NCI-H1048 (cell line): ENCODE measurements at places on chromosomes 1 and 21.

- DNase-seq = no peak
These were observed 174.8 kb downstream of the PLPP3 start for GRCh38 chr1:56404561-56405030.

DNA sequence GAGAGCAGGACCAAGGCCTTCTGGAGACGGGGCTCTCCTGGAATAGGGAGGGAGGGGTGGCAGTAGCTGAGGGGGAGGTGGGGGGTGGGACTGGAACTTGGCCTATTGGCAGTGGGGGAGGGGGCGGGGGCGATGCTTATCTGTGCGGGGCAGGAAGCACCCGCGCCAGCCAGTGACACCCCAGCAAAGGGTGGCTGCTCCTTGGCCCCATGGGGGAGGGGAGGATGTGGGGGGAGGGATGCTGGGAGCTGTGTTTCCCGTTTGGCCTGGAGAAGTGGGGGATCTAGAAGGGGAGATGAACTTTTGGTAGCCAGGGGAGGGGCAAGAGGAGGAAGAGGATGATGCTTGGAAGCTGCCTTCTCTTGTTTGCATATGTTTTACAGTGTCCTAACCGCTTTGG, 11.0 kb downstream of the ZBTB7B start:
- no peak for DNase-seq

DNA sequence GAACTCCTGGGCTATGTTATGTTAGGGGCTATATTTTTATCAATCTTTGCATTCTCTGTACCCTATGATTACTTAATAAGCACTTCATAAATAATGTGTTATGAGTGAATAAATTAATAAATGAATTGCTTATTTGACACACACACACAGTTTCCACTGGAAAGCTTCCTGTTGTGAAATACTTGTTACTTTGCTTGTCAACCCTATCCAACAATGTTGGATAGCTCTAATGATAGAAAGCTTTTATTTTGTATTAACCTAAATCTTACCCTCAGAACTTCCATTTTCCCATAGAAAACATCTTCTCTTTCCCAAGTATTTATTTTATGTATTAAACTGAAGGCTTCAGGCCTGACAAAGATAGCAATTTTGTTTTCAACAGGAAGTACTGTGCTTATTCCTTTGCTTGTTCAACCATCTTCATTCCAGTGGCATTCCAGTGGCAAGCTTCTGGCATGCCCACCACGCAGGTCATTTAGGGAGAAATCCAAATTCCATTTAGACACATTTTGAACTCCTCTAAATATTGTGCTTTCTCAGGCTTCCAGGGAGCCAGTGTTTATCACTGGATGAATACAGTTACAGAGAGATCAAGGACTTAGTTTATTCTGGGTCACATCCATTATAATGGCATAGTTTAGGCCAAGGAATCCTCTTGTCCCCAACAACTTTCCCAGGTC, 134.4 kb downstream of the TGFB2 start:
- DNase-seq = no peak

DNA sequence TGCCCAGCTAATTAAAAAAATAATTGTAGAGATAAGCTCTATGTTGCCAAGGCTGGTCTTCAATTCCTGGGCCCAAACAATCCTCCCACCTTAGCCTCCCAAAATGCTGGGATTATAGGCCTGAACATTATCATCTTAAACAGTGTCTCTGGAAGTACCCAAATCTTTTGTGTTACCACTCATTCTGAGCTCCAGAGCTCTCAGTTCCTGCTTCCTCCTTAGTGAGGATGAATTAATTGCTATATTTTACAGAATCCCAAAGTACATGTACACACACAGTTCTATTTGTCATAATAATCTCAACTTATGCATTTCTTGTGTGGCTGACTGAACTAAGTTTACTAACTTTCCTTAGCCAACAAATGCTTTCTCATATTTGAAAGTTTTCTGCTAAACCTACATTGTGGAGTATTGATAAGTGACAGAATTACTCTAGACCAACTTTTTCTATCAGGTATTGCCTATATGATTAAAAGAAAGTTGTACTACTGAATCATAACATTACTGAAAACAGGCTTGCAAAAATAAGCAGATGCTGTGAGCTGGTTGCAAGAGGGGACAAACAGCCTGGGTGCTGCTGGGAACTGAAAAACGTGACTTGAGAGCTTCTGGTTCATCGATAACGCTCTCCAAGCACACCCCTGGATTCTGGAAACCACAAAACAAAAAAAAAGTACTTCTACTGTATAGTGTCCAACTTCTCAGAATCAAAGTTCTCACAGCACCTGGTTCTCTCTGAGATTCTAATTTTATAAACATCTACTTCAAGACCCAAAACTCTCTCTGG, 15.3 kb downstream of the VAV3 start:
- DNase-seq = no peak

- no peak for DNase-seq
These were observed 122.5 kb downstream of the ELAVL4 start for GRCh38 chr1:50231209-50231608.

DNA sequence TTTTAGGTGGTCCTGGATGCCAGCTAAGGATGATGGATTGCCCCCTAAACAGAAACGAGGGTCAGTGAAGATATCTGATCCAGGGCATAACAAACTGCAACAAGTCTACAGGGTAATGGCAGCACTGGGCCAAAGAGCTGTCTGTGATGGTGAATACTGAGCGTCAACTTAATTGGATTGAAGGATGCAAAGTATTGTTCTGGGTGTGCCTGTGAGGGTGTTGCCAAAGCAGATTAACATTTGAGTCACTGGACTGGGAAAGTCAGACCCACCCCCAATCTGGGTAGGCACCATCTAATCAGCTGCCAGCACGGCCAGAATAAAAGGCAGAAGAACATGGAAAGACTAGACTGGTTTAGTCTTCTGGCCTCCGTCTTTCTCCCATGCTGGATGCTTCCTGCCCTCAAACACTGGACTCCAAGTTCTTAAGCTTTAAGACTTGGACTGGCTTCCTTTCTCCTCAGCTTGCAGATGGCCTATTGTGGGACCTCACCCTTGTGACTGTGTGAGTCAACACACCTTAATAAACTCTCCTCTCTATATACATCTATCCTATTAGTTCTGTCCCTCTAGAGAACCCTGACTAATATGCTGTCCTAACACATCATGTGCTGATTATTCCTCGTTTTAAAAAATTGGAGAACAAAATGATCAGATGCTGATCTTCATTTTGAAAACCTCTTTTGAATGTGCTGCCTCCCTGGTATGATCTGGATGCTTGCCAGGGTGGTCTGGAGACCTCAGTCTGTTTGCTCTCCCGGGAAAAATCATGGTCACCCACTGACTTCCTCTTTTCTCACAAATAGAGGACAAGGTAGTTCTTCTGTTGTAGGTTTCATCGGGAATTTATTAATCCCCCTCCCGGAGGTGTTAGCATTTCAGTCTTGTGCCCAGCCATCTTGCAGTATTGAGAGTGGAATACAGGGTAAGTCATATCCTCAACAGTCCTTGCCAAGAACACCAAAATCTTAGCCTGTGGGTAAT, 234.7 kb downstream of the SETD4 start:
- DNase-seq = no peak

- no peak for DNase-seq
These were observed 65.5 kb upstream of the B3GALT2 start for GRCh38 chr1:193251950-193252349.

DNA sequence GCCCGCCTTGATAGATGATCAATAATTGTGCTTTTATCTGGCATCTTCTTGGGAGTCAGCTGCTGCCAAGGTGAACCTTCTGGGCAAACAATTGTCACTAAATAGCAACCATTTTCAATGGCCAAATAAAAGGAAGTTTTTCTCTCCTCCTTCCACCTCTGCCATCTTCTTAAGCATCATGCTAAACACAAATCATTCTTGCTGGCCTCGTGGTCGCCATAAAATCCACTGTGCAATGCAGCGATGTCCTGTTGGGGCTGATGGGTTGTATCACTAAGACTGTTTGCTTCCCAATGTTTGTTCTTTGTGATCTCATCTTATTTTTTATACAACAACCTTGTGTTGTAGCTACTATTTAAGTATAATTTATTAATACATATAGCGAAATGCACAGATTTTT, 8.0 kb downstream of the MAN1C1 start:
- DNase-seq = no peak

DNA sequence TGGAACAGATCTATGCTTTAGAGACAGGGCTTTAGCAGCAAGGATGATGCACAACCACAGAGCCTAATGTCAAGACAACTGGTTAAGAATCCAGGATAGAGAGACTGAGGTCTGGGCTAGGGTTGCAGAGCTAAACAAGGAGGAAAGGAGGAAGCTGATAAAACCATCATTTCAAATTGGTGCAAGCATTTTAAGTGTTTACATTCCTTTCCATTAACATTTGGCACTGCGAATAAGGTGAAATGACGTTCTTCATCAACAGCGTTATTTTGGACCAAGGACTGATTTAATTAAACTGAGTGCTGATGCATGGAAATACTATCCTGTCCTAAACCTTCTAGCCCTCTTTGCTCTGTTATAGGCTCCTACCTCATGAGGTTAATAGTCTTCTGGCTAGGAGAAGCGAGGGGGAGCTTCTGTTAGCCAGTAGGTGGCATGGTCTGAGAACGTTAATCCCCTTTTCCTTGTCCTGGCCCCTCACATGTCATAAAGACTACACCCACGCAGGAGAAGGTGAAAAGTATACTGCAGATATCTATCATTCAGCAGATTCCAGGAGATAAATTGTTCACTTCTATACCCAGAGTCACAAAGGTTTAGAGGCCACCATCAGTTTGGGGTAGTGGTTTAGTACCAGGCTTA, 7.6 kb upstream of the C1orf21 start:
- no peak for DNase-seq

DNA sequence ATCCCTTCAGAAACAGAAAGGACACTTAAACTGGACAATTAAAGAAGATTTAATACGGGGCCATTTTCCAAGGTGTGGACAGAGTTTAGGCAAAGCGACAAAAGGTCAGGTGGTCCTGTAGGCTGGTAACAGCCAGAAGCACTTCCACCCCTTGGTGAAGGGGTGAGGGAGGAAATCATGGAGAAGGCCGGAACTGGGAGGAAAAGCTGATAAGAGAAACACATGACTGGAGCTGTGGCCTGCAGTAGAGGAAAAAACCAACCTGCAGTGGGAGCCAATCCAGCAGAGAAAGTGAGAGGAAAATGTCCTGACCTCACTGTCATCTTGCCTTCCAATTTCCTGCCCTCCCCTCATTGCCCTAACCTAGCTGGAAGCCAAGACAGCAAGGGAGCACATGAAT, 249.8 kb downstream of the LMO4 start:
- DNase-seq = no peak

- DNase-seq = no peak
These were observed 108.5 kb downstream of the NIBAN1 start for GRCh38 chr1:184865831-184866230.

- DNase-seq = no peak
These were observed 9.2 kb upstream of the SLC6A9 start for GRCh38 chr1:44040418-44040817.

DNA sequence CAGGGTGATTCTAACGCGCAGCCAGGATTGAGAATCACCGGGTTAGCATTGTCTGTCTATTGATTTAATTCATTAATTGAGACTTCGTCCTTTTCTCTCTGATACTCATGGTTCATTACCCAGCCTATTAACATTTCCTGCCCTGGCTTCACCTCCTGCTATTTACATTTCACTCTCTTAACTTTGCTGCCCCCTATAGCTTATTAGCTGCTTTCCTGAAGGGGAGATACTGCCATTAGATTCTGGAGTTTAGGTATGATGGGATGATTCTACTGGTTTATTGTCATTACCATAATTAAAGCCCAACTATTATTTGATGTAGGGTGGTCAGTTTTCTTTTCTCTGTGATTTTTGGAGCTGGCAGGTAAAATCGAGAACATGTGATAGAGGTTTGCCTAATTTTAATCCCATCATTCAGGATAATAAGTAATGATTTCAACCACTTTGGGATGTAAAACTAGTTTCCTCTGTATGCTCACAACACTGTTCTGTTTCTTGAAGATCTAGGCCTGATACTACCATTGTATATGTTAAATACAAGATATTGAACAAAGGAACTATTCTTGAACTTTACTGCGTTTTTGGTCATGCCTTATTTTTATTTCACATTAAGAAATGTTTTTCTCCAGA, 6.4 kb downstream of the PPP2R5A start:
- DNase-seq = peak; percentile 42

- no peak for DNase-seq
These were observed 54.3 kb downstream of the LRRC8C start for GRCh38 chr1:89687254-89687653.

DNA sequence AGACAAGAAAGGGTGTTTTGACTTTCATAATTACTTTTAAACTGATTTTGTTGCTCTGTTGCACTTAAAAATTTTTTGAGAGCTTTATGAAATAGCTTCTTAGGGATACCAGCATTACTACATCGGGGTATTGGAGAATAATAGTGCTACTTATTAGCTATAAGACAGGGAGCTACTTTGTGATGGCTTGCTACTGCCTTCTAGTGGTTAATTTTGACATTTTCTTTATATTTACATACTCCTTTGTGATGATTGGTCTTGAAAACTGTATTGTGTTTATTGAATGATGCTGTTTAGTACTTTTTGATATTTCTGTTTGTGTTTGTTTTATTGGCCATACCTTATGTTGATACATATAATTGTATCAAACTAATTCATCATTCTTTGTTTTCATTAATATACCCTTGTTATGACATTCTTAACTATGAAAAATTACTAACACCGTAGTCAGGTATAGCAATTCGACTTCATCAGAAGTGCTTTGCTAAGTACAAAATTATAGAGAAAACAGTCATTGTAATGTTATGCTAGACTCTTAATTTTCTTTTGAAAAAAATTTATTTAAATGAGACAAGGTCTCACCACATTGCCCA, 85.5 kb downstream of the CLIC4 start:
- peak; percentile 37 for DNase-seq

DNA sequence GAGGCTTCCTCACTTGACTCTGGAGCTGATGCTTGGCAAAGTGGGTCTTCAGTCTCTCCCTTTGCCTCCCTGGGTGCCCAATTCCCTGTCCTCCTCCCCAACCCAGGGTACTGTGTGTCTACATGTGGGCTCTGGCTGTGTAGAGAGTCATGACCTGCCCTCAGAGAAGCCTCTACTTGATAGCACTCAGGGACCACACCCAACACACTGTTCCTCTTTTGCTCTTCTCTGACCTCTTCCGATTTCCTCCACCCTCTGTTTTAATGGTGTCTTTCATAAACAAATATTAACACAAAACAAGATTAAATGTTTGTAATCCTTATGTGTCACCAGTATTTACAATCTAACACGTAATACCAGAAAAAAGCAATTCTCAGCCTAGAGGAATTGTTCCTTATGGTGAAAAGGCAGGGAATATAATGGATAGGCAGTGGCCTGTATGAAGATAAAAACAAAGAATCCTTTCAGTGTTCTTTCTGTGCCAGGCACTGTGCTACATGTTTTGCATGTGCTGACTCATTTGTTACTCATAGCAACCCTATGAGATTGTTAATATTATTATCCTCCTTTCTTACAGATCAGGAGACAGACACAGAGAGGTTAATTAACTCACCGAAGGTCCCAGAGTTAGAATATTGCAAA, 58.2 kb downstream of the HSD3B1 start:
- DNase-seq = no peak

- no peak for DNase-seq
These were observed 55.4 kb downstream of the TMCO4 start for GRCh38 chr1:19744335-19744743.

- no peak for DNase-seq
These were observed 100.3 kb downstream of the KCNJ15 start for GRCh38 chr21:38356883-38357625.

- DNase-seq = no peak
These were observed 146.7 kb upstream of the C1orf105 start for GRCh38 chr1:172273647-172274396.

GRCh38 chr1:17630986-17631385, 91.5 kb downstream of the ARHGEF10L start:
- DNase-seq = no peak

GRCh38 chr1:21301794-21302440, 11.7 kb upstream of the ECE1 start:
- DNase-seq = no peak

- DNase-seq = no peak
These were observed 582 bp downstream of the ORC1 start for GRCh38 chr1:52403566-52404115.
